ENCODE measurements at places on chromosomes 11 and 22.

DNA sequence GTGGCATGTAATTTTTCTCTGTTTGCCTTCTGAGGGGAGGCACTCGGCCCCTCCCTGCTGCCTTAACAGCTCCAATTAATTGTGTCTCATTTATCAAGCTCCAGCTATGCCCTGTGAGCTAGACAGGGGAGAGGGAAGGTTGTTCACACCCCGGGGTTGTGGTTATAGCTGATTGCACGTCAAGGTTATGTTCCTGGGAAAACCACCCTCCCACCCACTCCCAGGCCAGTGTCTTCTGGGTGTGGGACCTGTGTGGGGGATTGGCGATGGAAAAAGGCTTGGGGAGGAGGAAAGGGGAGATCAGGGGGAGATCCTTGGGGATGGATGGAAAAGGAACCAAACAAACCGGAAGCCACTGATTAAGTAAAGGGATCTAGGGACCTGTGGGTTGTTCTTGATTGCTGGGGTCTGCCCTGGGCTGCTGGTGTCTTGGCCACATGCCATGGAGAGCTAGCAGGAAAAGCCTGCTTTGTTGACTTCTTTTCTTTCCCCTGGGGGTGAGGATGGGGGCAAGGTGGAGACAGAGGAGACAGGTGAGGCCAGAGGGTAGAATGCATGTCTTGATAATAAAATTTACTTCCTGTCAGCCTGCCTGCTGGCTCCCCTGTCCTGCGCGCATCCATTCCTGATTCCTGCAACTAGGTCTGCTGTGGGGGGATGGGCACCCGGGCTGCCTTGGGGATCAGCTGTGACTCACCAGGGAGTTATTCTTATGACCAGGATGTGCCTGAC, 13.5 kb upstream of the SORL1-AS1 start:
- DNase-seq, result no peak

DNA sequence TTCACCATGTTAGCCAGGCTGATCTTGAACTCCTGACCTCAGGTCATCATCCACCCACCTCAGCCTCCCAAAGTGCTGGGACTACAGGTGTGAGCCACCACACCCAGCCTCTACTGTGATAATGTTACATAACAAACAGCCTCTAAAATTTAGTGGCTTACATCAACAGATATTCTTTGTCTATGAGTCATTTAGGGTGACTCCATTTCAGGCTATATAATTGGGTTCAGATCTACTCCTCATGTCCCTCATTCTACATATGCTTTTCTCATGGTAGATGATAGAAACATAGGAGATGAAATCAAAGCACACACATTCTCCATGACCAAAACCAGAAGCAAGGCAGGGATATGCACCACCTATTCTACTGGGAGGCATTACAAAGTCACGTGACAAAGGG, 72.7 kb downstream of the SIK2 start:
- DNase-seq, result no peak

DNA sequence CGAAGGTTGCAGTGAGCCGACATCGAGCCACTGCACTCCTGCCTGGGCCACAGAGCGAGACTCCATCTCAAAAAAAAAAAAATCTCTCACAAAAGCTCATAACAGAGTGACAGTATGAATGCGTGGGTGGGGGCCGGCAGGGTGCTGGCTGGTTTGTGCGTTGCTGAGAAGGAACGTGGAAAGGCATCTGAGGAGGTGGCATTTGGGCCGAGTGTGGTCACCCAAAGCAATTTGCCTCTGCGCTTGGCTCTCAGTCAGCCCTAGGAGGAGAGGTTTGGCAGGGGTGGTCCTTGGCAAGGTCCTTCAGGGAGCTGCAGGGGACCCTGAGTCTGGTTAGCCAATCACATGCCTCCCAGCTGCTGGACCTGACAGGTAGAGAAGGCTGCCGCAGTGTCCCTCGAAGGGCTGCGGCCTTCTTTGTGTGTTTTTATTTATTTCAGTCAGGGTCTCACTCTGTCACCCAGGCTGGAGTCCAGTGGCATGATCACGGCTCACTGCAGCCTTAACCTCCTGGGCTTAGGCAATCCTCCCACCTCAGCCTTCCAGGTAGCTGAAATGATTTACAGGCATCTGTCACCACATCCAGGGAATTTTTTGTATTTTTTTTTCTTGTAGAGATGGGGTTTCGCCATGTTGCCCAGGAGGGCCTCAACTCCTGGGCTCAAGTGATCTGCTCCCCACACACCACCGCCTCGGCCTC, 23.5 kb upstream of the OSBPL5 start:
- no peak for DNase-seq

- DNase-seq, result peak; percentile 75
Measured at GRCh38 chr11:72781313-72782080, 12.3 kb downstream of the STARD10 start.

DNA sequence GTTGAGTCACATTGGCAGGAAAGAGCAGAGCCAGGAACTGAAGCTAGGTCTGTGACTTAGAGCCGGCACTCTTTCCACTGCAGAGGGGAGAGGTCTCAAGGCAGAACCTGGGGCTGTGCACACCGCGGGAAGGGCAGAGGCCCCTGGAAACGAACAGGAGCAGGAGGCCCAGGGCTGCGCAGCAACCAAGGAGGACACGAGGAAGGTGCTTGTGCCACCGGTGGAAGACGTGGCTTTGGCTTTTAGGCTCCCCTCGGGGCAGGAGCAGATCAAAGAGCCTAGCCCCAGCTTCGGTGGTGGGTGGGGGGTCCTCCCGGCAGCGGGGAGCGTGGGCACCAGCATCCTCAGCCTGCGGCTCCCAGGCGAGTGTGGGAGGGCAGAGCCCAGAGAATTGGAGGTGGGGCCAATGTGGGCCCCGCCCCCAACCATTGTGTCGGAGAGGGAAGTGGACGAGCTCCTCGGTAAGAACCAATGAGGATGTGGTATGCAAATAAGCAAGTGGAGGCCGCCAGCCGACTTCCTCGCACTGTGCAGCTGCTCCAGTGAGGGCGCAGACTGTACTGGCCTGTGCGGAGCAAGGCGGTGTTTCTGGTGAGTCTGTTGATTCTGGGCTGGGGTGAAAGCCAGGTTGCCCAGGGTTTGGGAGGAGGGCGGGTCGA, at the start of gene CCDC116:
Gene CCDC116 (plus strand): TSS at position 524 of the 659 bp plus-strand sequence. CDS start 422 bp downstream, outside the sequence.
- peak; percentile 82 for DNase-seq

DNA sequence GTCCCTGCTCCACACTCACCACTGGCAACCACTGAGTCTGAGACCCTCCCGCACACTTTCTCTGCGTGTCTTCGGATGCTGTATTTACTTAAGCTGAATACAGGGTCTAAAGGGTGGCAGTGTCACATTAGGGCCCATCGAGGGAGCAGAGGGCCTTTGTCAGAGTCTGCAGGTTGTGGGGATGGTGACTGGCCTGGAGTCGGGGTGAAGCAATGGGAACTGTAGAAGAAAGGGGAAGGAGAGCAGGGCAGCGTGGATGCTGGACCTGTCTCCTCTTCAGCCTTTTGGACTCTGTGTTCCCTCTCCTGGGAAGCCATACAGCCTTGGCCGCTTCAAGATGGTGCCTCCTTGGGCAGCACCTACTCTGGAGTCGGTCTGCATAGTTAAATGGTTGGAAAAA, 61.1 kb downstream of the ZBTB16 start:
- DNase-seq, result no peak

- DNase-seq, result no peak
Measured at GRCh38 chr22:39995393-39996252, 869 bp downstream of the FAM83F start.

GRCh38 chr11:82986446-82986845, 84.9 kb downstream of the DDIAS start:
- DNase-seq, result no peak

DNA sequence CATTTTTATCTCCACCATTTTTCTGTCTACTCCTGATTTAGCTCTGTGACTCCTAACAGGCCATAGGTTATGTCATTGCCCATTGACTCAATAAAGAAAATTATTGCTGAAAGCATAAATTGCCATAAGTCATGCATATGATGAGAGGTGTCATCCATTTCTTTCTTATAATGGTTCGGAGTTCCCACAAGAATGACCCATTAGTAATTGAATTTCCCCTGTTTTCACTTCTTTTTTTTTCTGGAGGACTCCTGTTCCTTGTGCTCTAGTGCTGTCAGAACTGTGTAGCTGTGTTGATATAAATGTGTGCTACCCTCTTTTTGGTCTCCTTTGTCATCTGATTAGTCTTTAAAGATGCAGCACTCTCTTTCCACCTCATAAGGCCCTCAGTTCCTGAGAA, 22.9 kb upstream of the CARD18 start:
- no peak for DNase-seq

GRCh38 chr11:120547811-120548681, 36.5 kb downstream of the GRIK4 start:
- DNase-seq, result no peak

Data from CD4-positive, alpha-beta memory T cell (primary cell).